Hypothalamus (tissue), 51 donors: ENCODE measurements at places on chromosomes 16 and 17.

- no peak for DNase-seq
Observed at GRCh38 chr17:48612854-48613691, 2.0 kb downstream of the HOXB8 start.

- no peak for DNase-seq
Observed at GRCh38 chr16:23694644-23695373, 16.1 kb downstream of the PLK1 start.

GRCh38 chr17:82713071-82713723 lies 3.3 kb upstream of the FN3KRP start:
- DNase-seq, result no peak

DNA sequence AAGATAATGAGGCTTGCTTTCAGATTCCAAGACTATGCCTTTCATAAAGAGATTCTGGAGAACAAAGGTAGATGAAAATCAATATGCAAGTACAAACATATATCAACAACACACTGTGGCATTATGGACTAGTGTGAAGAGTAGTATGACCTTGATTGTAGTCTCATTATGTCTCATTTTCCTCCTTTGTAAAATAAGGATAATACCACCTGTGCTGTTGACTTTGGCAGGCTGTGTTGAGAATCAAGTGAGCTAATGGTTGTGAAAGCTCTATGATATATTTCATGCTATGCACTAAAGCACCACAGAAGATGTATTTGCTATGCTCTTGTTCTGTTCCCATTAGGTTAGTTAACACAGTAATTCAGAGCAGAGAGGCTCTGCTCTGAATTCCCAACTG lies 78.5 kb upstream of the NACA2 start:
- no peak for DNase-seq

DNA sequence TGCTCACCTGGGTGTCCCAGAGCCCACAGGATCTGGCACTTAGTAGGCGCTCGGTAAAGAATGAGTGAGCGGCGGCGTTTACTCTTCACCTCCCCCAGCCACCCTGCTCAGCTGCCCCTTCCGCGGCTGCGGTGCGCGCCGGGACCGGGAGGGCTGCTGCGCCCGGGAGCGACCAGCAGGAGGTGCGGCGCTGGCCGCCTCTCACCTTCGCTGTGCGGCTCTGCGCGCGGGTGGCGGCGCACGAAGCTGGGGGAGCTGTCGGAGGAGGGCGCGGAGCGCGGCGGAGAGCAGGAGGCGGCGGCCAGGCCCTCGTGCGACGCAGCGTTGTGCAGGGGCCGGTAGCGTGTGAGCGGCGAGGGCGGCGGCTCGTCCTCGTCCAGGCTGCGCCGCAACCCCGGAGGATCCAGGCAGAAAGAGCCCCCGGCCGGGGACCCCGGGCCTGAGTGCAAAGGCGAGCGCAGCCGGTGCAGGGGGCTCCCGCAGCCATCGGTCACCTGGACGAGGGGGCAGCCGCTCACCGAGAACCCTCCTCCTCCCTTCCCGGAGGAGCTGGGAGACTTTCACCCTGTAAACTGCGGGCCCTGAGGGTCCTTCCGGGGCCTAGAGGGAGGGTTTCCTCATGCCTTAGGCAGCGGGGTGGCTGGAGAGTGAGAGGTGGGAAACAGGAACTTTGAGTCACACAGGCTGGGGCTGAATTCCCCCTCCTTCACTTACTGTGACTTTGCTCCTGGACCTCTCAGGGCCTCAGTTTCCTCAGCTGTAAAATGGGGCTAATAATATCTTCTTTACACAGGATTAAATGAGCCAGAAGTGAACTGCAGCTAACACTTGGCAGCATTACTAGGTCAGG lies 12.5 kb downstream of the SAMD14 start:
- DNase-seq, result no peak

DNA sequence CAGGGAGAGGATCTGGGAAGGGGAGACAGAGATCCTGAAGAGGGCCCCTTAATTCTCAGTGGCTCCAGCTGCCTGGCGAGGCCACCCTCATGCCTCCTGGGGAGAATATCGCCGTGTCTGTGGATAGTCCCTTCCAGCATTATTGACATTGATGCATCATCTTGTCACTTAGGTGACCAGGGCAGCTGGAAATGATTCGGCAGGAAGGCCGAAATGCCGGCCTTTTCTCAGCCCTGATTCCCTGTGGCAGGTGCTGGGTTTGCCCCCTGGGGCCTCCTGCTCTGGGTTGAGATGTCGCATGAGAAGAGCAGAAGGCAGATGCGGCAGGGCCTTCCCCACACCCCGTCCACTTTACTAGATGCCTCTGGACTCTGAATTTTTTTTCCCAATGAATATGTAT lies 89.5 kb downstream of the RAP1GAP2 start:
- DNase-seq, result no peak

DNA sequence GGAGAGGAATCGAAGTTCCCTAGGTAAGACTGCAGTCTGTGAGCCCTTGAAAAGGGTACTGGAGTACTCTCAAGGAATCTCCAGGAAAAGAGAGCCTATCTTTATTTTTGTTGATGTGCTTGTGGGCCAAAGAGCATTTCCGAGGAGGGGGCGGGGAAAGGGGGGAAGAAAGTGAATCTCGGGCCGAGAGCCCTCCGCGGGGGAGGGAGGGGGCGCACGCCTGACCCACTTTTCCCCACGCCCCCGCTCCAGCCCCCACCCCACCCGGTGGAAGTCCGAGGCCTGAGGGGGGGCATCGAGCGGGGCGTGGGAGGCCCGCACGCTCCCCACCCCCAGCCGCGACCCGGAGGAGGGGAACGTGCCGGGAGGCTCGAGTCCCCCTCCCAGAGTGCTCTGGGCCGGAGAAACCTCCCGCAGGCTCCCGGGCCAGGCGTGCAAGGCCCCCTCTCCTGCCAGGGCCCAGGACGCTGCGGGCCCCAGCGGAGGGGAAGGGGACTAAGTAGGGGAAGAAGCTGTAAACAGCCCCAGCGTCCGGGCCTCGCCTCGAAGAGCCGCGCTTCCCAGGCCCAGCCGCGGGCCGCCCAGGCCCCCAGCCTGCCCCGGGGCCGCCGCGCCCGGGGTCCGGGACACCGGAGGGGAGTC lies 444 bp downstream of the HELZ start:
- DNase-seq, result no peak

DNA sequence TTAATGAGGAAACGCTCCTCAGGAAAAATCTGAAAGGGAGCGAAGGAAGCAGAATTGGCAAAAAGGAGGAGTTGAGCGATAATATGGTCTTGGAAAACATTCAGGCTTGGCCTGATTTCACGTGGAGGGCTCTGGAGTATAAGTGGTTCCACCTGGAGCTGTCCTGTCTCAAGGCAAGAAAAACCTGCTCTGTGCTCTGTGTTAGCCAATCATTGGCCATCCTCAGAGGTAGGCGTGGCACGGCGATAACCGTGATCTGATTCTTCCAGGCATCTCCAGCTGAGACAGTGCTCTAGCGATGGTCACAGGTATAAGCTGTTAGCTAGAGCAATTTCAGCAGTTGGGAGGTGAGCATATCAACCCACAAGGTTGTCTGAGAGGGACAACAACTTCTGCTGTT lies 450.5 kb upstream of the MAF start:
- no peak for DNase-seq
